ENCODE measurements at places on chromosomes 11 and 22.
A peak's percentile ranks its signal among the peaks of the same experiment; 100 is the strongest.

DNA sequence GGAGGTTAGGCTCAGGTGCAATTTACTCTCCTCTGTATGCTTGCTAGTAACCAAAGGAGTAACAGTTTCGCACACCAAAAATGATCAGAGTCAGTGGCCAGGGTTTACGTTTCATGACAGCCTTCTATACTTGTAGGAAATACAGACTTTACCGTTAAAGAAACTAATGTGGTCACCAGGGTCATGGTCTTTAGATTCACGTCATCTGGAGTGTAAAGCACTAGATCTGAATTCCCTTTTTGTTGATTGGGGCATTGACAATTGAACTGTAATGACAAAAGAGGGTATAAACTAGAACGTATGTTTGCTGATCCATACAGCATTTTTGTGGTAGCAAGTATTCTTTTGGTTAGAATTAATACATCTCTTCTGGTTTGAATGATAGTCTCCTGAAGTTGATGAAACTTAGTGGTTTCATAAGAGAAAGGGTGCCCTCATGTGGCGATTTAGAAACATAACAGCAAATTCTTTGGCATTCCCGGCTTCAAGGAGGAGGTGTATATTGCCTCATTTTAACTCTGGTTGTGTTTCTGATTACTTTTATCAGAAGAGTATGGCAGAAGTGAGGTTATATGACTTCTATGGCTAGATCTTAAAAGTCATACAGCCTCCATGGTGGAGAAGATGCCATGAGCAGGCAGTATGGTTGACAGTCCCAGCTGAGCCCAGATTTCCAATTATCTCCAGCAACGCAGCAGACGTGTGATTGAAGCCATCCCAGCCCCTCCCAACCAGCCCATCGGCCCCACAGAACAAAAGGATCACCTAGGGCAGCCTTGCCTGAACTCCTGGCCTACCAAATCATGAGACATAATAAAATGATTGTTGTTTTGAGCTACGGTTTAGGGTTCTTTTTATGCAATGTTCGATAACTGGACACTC, 35.1 kb downstream of the MMP7 start:
- peak; percentile 70 for DNase-seq

- DNase-seq: no peak
These were observed 32.3 kb downstream of the PDHX start for GRCh38 chr11:34948696-34949095.

- no peak for DNase-seq
These were observed 5.6 kb upstream of the GLYATL1 start for GRCh38 chr11:58933661-58934060.

DNA sequence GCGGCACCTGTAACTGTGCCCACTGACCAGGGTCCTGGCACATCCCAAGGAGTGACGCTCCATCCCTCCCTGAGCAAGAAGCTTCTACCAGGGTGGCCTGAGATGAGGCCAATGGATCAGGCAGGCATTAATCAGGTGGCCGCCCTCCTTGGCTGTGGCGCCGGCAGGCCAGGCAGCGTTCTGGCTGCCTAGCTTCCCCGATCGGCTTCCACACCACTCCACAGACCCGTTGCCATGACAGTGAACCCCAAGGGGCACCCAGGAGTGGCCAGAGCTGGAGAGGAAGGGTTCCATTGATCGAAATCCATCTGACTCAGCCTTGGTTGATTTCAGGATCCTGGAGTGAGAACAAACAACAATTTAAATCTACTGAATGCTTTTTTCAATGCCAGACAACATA, 20.5 kb downstream of the LRRC55 start:
- no peak for DNase-seq

Data from NCI-H2029 (cell line).